Hematopoietic multipotent progenitor cell treated with erythropoietin and hydrocortisone succinate and interleukin-3 and kit ligand, for 4 days (in vitro differentiated cells): ENCODE measurements at places on chromosomes 3 and 15.

- DNase-seq, result no peak
These were observed 36.4 kb upstream of the BNC1 start for GRCh38 chr15:83320844-83321243.

GRCh38 chr15:71758711-71759110 is 51.6 kb upstream of the NR2E3 start:
- DNase-seq, result no peak

DNA sequence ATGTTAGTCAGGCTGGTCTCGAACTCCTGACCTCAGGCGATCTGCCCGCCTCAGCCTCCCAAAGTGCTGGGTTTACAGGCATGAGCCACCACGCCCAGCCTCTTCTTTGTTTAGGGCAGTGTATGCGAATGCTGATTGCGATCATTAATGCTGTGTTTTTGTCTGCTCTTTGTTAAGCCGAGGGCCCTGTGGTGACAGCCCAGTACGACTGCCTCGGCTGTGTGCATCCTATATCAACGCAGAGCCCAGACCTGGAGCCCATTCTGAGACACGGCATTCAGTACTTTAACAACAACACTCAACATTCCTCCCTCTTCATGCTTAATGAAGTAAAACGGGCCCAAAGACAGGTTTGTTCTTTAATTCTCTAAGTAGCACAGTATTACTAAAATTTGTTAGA is 7.8 kb downstream of the KNG1 start:
- DNase-seq, result no peak

- no peak for DNase-seq
These were observed 208.6 kb upstream of the TOPAZ1 start for GRCh38 chr3:44033123-44033522.

DNA sequence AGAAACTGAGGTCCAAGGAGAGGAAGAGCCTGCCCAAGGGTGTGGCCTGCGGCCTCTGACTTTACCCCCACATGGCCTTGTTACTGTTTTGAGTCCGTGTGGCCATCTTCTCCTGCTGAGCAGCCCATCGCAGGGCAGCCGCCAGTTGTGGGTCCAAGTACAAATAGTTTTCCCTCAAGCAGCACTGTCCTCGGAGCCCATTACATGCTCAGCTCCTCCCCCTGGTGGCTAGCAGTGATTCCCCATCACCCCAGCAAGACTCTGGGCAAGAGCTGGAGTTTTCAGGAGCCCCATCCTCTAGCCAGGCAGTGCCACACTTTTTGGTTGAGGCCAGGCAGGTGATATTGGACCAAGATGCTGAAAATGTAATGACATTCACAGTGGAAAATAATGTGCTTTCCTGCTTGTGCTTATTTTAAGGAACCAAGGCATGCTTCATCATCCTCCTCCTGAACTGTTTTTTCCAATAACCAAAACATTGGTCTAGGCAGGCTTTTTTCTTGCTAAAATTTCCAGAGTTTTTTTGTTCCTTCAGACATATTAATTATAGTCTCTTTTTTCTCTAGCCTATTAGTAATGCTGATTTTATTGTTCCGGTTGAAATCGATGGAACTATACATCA is 23.2 kb upstream of the VILL start:
- peak; percentile 87 for DNase-seq

GRCh38 chr3:128780101-128780837 is 54.3 kb downstream of the RAB7A start:
- no peak for DNase-seq

DNA sequence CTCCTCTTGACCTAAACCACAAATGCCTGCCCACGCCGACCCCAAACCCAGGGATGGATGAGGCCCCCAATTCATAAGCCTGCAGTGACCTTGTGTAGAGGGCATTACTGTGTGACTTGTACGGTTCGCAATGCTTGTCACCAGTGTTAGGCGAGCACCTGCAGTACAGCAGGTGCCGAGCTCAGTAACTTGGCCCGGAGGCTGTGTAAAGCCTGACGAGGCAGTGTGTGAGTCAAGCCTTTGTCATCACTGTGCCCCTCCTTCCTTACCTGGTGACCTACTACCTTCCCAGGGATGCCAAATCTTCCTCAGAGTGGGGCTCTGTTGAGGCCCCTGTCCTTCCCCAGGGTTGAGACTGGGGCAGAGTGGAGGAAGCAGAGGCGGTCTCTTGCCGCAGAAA is 37.2 kb upstream of the TMEM115 start:
- DNase-seq, result no peak

DNA sequence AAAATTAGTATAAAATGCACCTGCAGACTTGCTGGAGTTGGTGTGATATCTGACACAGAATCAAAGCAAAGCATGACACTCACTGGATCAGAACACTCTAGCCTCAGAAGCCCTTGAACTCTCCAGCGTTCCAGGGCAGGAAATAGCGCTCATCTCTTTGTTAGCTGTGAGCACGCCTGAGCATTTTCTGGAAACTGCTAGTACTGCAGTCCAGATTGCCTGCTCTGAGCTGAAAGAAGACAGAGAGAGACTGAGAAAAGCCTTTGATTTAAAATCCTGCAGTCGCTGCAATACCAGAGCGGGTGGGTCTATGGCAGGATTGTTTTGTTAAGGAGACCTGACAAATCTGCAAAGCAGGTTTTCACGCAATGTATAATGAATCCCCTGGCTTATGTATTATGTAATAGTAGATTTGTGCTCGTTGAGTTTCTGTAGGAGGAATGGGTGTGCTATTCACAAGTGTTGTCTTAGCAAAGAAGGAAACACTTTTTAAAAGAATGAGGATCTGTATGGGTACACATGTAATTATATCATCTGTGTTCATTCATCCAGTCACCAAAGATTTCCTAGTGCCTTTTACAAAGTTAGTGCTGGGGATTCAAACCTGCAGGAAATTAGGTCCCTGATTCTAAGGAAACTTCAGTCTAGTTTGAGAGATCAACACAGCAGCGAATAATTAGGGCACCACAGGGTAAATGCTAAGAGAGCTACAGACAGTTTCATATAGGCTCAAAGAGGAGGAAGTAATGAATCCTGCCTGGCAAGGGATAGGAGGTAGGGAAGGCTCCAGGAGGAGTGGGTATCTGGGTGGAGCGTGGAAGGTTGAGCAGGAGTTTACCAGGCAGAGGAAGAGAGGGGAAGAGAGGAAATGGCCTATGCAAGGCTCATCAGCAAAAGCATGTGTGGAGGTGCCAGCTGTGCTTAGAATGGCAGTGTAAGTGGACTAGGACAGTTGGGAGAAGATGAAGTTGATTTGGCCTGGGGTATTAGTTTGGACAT is 26.1 kb upstream of the MGLL start:
- DNase-seq, result no peak

GRCh38 chr3:182957676-182958266 is 22.6 kb downstream of the DCUN1D1 start:
- DNase-seq, result no peak

- DNase-seq, result peak; percentile 37
These were observed 142.7 kb upstream of the IGF1R start for GRCh38 chr15:98505611-98506031.

- no peak for DNase-seq
These were observed 272.0 kb upstream of the ATP11B start for GRCh38 chr3:182521339-182521738.

DNA sequence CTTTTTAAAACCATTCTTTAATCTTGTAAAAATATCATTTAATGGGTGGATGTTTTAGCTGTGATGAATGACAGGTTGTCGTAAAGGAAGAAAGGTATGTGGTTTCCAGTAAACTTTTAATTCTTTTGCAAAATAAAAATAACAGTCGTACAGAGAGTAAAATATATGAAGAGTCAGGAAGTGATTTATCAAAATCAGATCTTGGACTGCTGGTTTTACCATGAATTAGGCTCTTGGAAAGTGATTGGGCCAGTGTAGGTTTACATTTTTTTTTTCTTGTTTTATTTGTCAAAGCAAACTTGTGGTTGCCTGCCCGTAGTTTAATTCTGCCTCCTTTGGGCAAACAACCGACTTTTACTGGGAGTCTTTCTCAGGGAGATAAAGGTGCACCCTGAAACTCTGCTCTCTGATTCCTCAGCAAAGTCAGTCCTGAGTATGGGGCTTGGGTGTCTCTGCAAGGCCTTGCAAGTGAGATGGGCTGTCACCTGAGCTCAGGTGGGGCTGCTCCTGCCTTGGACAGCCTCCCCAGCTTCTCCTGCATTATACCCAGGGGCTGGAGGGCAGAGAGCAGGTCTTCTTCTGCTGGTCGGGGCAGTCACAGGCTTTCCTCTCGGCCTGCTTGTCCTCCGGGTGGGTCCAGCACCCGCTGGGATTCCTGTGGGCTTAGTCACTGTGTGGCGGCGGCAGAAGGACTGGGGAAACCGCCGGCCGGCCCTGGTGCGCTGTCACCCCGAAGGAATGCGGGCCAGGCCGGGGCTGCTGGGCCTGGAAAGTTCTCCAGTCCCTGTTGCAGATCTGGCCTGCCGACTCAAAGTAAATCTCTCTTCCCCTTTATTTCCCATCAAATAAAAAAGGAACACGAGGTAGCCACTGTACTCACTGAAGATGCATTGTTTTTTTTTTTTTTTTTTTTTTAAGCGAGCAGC is 79.0 kb downstream of the IGF1R start:
- no peak for DNase-seq

- DNase-seq, result no peak
These were observed 113.0 kb downstream of the SNRPN start for GRCh38 chr15:25067725-25068309.

DNA sequence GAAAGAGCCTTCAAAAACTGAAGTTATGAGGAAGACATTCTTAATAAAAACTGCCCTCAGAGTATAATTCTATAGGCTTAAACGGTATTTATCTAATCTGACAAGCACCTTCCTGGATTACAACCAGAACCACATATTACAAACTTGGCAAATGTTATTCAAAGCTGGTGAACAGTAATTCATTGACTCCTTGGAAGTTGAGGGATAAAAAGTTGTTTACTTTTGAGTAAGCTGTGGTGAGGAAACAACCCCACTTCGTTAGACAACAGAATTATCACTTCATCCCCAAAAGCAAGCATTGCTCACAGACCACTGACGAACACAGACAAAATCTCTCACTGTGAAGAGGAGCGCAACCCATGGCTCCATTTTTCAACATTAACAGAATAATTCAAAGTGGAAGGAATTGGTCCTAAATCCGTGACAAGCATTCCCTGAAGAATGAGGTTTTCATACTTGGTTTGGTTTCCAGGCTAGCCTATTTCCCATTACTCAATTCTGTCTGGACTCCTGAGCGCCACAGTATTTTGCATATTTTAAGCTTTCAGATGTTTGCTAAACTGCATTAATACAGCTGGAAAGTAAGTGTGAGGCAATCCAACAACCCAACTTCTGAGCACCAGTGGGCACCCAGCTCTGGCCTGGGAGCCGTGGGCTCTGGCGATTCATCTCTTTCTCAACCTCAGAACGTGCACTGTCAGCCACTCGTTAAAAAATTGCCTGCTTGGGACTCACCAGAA is 32.7 kb downstream of the LRIG1 start:
- DNase-seq, result no peak

- peak; percentile 71 for DNase-seq
These were observed 17.9 kb downstream of the CP start for GRCh38 chr3:149203758-149204157.

DNA sequence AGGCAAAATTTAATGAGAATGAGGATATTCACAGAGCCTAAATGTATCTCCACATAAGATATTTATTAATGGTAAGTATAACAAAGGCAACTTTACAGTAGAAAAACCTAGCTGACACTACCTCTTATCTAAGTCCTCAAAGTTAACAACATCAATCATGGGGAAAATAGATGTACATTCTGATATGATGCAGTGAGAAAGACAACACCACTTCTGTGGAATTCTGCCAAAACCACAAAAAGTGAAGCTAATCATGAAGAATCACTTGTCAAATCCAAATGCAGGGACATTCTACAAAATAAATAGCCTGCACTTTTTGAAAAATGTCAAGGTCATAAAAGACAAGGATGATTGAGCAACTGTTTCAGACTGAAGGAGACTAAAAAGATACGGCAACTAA is 27.5 kb upstream of the EOMES start:
- DNase-seq, result no peak
